T-helper 22 cell (primary cell): ENCODE measurements at places on chromosomes 16 and 17.

DNA sequence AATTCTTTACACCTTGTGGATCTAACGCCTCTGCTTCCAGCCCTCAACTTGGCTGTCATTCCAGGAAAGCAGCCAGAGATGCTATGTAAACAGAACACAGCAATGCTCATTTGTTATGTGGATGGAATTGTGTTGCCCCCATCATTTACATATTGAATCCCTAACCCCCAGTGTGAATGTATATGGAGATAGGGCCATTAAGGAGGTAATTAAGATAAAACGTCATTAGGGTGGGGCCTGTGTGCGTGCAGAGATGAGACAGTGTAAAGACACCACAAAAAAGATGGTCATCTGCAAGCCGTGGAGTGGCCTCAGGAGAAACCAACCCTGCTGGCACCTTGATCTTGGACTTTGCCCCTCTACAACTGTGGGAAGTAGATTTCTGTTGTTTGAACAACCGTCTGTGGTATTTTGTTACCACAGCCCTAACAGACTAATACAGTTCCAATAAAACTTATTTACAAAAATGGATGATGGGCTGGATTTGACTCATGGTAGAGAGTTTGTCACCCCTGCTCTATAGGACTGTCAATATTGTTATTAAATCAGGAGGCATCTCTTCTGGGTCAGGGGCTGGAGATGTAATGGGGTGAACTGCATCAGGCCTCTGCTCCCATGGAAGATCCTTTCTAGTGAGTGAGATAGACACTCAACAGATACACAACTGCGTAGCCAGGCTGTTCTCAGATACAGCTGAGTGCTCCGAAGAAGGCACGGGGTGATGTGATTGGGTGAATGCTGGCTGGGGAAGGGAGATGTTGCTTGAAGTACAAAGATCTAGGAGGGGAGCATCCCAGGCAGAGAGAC, 339.0 kb downstream of the SNX29 start:
- no peak for DNase-seq

DNA sequence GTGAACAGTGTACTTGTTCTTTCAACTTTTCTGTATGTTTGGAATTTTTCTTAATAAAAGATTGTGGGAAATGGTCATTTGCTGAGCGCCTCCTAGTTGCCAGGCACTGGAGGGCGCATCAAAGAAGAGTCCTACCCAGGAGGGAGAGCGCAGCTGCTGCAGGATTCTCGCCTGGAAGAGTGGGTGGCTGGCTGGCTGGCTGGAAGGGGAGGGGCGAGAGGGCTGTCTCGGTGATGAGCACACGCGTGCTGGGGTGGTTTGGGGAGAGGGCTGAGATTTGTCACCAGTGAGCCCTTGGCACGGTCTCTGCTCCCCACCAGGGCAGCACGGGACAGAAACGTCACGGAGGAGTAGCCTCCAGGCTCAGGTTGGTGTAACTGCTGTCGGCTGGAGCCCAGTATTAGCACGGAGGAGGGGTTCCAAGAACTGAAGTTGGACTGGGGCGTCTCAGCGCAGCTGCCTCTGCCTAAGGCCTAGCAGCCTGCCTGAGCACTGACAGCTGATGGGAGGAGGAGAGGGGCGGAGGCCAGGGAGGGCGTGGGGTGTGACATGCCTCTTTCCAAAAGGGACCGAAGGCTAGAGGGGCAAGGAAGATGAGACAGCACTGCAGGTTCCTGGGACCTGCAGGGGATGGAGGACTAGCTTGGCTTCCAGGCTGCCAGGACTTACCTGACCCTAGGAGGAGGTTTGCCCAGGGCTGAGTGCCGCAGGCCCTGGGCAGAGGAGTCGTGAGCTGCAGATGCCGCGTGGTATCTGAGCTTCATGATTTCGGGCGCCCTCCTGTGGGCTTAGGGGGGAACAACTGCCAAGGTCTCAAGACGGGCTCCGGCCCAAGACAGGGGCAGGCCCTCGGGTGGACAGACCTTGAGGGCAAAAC, 5.7 kb downstream of the LDHD start:
- DNase-seq = peak; percentile 60

- DNase-seq = no peak
Observed at GRCh38 chr16:50679266-50679665, 1.8 kb downstream of the SNX20 start.

- DNase-seq = no peak
Observed at GRCh38 chr16:69017036-69017783, 88.2 kb upstream of the HAS3 start.
